Left ventricle myocardium inferior (tissue), 1 donor: ENCODE measurements at places on chromosomes 3 and 15. TPM values are rescaled to one million over a fixed set of nuclear protein-coding genes. Genes with fewer than 3 reads are reported as not detected.

DNA sequence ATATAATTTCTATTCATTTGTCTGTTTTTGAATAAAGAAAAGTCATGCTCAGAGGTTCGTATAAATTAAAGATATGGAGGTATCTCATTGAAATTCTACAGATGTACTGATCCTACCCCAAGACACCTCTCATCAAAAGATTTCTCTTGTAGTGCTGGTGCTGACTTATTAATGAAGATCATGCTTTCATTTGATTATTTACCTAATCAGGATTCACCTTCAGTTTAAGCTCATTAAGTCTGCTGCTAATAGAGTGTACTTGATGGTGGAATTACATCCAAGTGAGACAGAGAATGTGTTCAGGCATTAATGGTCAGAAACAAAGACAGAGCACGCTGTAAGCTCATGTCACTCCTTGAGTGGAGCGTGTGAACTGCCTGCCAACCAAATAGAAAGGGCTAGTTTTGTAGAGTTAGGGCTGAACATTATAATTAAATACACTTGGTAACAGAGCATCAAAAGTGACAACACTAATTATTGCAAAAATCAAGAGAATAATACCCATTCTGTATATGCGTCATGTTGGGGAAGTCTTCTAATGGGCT, 45.5 kb downstream of the KBTBD12 start:
- DNase-seq = no peak

GRCh38 chr3:113832477-113833164, 6.0 kb upstream of the GRAMD1C start:
- DNase-seq = no peak

DNA sequence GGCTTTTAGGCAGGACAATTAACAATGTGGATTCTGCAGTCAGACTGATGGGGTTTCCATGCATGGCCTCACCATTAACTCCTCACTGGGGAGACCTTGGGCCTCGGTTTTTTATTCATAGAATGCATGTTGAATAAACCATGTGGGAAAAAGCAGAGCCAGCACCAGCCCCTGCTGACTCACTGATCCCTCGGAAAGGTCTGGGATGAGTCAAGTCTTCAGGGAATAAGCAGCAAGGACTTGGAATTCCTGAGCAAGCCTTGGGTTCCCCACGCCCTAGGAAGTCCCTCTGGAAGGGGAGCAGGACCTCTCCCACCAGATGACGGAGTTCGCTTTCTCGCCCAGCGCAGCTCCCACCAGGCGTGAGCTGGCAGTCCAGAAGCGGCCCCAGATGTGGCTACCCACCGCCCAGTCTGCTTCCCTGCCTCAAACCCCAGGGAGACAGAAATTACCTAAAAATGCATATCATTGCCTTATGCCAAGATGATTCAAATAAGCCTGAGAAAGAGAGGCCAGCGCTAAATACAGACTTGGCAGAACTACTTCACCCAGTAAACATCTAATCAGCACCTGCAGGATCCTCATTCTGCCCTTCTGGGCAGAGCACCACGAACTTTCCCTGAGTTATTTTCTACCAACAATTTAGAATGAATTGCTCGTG, 45.4 kb downstream of the BTD start:
- peak; percentile 33 for DNase-seq

GRCh38 chr3:134873789-134874188, 78.7 kb downstream of the EPHB1 start:
- DNase-seq = no peak

- no peak for DNase-seq
Observed at GRCh38 chr3:177447938-177448337, 250.7 kb upstream of the TBL1XR1 start.

The SUCNR1 gene
- 0.30 TPM for total RNA-seq

The VIPR1 gene
- 1.7 TPM for total RNA-seq
